MV-4-11 (cell line): ENCODE measurements at places on chromosomes 11 and 22.

DNA sequence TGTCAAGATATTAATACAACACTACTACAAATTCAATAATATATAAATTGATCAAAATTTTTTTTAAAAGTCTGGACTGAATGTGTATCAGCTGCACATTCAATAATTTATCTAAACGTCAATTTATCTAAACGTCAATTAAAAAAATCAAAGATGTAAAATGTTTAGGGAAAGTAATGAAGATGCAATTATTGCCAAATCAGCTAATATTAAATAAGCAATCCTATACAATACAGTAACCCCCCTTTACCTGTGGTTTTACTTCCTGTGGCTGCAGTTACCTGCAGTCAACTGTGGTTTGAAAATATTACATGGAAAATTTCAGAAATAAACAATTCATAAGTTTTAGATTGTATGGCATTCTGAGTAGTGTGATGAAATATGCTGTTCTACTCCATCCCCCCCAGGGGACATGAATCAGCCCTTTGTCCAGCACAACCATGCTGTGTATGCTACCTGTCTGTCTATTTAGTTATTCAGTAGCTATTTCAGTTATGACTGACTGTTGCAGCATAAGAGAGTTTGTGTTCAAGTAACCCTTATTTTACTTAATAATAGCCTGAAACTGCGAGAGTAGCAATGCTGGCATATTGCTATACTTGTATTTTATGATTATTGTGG, 72.2 kb downstream of the CWF19L2 start:
- DNase-seq = no peak

DNA sequence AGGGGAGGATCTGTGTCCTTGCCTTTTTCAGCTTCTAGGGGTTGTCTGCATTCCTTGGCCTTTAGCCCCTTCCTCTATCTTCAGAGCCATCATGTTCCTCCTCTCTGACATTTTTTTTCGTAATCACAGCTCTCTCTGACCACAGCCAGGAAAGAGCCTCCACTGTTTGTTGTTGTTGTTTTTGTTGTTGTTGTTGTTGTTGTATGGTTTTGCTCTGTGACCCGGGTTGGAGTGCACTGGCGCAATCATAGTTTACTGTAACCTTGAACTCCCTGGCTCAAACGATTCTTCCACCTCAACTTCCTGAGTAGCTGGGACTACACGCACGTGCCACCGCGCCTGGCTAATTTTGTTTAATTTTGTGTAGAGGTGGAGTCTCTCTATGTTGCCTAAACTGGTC, 55.3 kb upstream of the KCNQ1OT1 start:
- no peak for DNase-seq

- DNase-seq = peak; percentile 54
Measured at GRCh38 chr11:7307836-7308235, 56.1 kb downstream of the SYT9 start.

- no peak for DNase-seq
Measured at GRCh38 chr11:23364076-23364475, 503.8 kb upstream of the CCDC179 start.

DNA sequence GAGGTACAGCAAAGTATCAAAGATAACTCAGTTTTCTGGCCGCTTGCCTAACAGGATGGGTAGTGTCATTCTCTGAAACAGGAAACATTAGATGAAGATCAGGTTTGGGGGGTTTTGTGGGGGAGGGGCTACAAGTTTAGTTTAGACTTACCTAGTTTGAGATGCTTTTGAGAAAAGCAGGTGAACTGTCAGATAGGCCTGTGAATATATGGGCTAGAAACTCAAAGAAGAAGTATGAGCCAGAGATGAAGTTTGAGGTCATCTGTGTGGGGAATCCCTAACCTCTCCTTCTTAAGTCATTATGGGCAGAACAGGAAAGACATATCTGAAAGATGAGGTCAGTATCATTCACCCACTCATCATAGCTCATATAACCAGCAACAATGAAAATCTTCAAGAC, 11.9 kb downstream of the HOATZ start:
- no peak for DNase-seq
